ENCODE measurements at places on chromosomes 16 and 17.

DNA sequence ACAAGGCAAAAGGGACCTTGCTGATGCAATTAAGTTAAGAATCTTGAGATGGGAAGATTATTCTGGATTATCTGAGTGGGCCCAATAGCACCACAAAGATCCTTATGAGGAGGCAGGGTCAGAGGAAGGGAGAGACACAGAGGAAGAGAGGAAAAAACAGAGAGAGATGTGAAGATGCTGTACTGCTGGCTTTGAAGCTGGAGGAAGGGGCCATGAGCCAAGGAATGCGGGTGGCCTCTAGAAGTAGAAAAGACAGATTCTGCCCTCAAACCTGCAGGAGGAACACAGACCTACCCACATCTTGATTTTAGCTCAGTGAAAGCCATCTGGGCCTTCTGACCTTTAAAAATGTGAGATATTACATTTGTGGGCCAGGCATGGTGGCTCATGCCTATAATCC is 8.1 kb upstream of the CPSF4L start:
- DNase-seq, result no peak

DNA sequence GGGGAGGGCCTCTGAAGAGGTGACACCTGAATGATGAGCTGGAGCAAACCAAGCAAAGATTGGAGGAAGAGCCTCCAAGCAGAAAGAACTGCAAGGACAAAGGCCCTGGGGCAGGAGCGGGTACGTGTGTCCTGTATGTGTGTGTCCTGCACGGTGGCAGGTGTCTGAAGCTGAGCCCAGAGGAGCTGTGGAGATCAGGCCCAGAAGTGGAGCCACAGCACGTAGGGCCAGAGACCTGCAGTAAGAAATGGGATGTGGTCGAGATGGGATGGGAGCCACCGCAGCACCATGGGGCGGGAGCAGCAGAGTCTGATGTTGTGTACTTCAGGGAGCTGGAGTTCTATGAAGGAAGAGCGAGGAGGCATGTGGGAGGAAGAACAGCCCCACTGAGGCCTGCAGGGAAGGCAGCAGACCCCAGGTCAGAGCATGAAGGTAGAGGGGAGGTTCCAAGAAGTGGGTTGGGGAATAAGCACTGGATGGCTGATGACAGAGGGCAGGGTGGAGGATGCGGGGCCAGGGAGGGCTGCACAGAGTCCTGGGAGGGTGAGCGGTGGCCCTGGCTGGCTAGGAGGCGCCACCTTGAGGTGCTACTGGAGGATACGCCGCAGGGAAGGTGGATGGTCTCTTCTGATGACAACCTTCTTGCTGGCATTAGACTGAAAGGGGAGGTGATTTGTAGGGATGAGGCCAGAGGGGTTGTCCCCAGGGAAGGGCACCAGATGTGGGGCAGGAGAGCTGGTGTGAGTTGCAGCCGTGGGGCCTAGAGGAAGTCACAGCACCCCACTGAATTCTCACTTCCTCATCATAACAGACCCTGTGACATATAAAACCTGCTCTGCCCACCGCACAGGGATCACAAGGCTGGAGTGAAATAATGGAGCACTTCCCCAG is 10.6 kb upstream of the CETP start:
- DNase-seq, result peak; percentile 74

DNA sequence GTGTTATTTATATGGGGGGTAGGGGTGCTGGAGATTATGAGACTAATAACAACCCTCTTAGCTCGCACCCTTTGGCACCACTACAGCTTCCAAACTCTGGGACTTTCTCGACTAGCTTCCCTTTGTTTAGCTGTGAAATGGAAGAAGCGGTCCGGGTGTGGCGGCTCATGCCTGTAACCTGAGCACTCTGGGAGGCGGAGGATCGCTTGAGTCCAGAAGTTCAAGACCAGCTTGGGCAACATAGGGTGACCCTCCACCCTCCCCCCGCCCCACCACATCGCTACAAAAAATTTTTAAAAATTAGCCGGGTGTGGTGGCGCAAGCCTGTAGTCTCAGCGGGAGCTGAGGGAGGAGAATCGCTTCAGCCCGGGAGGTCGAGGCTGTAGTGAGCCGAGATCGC is 814 bp upstream of the CDH3 start:
- DNase-seq, result no peak

DNA sequence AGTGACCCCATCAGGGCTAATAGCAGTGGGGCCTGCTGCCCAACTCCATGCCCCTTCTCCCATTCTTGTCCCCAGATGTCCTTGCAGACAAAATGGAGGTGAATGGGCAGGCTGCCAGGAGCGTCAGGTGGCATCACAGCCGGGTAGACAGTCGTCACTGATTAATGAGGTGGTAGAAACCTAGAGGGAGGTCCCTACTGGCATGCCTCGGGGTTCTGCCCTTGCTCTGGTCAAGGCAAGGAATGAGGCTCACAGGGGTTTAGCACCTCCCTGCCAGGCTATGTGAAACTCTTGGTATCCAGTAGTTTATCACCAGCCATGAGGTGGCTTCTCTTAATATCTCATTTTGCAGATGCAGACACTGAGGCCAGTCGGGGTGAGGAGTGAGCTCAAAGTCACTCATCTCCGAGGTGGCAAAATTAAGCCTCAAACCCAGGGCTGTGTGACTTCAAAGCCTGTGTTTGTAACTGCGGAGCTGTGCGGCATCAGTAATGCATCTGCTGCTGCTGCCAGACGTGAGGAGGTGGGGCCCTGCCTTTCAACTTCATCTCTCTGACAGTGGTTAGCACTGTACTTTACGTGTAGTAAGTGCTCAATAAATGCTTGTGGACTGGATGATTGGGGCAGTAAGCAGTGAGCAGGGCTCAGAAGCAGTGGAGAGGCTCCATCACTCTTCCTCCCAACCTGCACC is 21.3 kb downstream of the RAI1 start:
- DNase-seq, result no peak

DNA sequence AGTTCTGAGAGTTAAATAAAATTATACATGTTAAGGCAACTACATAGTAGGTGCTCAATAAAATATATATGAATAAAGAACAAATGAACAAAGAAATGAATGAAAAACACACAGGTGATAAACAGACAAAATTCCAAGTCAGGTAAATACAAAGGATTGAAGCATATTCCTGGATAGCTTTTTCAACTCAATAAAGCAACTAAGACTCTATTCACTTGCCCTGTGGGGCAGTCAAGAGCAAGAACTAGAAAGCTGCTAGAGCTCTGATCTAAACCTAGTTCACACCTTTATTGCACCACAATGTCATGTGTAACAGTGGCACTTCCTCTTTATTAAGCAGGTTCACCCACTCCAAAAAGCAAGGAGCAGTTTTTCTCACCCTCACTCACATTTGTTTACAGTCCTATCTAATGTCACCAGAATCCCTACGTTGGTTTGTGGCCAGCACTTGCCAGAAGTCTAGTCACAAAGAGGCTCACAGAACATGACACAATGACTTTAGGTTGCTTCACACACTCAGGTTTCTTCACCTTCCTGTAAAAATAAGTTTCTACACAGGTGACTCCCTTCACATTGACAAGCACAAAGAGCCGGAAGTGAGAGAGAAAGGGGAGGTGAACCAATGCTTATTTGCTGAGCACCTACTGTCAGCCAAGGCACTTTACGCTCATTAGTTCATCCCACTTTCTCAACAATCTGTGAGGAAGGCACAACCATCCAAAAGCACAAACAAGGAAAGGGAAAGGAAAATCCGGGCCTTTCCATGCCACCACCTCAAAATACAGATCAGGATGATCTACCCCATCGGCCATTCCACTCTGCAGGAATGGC is 70.8 kb downstream of the XPO6 start:
- DNase-seq, result no peak

GRCh38 chr17:34420254-34420766 is 57.3 kb upstream of the CCL1 start:
- DNase-seq, result peak; percentile 59

DNA sequence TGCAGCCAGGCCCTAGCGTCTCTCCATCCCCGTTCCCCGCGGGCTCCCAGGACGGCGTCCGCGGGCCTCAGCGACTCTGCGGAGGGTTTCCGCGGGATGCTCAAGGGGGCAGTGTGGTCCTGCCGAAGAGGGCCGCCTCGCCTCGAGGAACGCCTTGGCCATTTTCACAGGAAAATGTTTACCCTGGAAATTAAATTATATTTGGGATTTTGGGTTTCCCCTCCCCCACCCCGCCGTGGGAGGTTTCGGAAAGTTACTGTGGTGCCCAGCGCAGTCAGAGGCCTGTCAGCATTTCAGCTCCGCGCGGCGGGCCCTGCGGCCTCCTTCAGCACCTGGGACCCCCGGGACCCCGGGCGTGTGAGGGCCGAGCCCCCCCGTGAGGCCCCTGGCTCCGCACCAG is 94.5 kb downstream of the PCTP start:
- peak; percentile 38 for DNase-seq

GRCh38 chr17:74271901-74272561 is 2.0 kb upstream of the DNAI2 start:
- no peak for DNase-seq

GRCh38 chr16:4298761-4299522 is 16.9 kb upstream of the GLIS2 start:
- peak; percentile 66 for DNase-seq

- DNase-seq, result no peak
These were observed 1026.5 kb upstream of the EEF2KMT start for GRCh38 chr16:6124136-6124535.

Data from H1 (cell line).